Right renal pelvis (tissue), 4 donors: ENCODE measurements at places on chromosomes 3 and 15. TPM values are rescaled to one million over a fixed set of nuclear protein-coding genes. Genes with fewer than 3 reads are reported as not detected.

GRCh38 chr3:56610669-56611335, 53.8 kb downstream of the CCDC66 start:
- DNase-seq, result no peak

Gene RTP3
- not detected for polyA plus RNA-seq

- no peak for DNase-seq
Observed at GRCh38 chr3:14721126-14721864, 46.4 kb downstream of the C3orf20 start.

Gene DYNC1LI1
- 44.6 TPM for polyA plus RNA-seq

Gene CAPN7
- polyA plus RNA-seq, result 42.1 TPM

GRCh38 chr15:91113030-91113429, 13.0 kb downstream of the SV2B start:
- DNase-seq, result no peak

GRCh38 chr15:80870366-80870765, 91.2 kb downstream of the CEMIP start:
- DNase-seq, result no peak

Gene GRK7
- 0.13 TPM for polyA plus RNA-seq

- DNase-seq, result no peak
Observed at GRCh38 chr15:31271711-31272557, 54.7 kb upstream of the KLF13 start.

Gene KCNMB2
- 32.1 TPM for polyA plus RNA-seq

GRCh38 chr3:58471025-58471887, 20.6 kb upstream of the KCTD6 start:
- DNase-seq, result no peak

Gene DHFR2
- polyA plus RNA-seq, result 9.3 TPM

GRCh38 chr3:156459434-156459833, 95.5 kb downstream of the SSR3 start:
- no peak for DNase-seq

- DNase-seq, result no peak
Observed at GRCh38 chr15:70701891-70702568, 61.3 kb downstream of the UACA start.

Gene ATP2C1
- polyA plus RNA-seq, result 149 TPM

Gene ZNF660
- 9.7 TPM for polyA plus RNA-seq

DNA sequence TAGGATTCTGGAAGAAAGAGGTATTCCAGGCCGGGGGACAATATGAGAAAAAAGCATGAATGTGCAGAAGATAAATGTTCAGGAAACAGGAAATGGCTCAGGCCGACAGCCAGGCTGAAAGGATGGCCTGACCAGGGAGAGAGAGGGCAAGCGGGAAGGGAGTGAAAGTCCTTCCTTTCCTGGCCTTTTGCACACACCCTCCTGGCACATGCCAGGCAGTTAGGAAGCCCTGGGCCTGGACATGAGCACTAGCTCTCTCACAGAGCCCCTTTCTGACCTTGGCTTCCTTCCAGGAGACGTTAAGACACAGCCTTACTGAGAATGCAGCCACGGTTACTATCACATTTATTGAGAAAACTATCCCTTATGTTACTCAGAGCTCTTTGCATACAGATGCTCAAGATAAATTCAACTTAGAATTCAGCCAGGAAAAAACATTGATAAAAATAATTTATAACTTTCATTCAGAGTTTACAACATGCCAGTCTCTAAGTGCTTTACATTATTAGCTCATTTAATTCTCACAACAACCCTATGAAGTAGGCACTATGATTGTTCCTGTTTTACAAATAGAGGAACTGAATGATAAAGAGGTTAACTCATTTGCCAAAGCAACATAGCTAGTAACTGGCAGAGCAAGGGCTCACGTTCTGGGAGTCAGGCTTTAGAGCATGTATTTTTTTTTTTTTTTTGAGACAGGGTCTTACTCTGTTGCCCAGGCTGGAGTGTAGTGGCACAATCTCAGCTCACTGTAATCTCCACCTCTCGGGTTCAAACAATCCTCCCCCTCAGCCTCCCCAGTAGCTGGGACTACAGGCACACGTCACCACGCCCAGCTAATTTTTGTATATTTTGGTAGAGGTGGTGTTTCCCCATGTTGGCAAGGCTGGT, 39.4 kb upstream of the SMAD3 start:
- no peak for DNase-seq
